Activated CD4-positive, alpha-beta T cell treated with anti-CD3 and anti-CD28 coated beads for 4 hours (primary cell): ENCODE measurements at places on chromosomes 7 and 10.

DNA sequence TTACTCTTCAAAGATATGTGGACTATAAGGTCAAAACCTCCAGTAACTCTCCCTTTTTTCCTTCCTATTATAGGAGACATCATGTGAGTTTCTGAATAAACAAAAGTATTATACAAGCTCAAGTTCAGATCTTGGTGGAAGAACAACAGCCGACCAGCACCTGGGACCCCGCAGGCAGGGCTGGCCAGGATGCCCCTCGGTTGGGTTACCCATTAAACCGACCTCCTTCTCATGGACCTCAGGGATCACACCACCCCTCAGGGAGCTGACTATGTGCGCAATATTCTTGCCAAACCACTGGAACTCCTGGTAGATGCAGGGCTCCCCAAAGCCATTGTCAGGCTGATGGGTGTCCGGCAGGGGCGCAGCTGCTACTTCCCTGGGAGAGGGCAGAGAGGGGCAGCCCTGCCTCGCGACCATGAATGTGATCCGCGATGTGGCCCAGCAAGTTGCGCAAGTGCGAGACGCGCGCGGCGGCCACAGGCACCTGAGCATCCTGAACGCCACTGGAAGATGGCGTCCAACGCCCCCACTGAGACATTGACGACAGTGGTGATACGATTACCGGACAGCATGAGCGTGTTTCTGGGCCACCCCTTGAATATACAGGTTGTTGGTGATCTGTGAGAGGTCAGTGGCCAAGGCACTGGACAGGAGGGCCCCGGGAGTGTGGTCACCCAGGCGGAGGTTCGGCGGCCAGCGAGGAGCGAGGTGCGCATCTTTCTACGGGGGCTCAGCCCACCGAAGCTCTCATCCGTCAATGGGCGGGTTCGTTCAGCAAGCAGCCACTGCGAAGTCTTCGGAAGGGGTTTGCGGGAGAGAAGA, 161.3 kb downstream of the IPMK start:
- DNase-seq: no peak

- no peak for DNase-seq
Observed at GRCh38 chr7:102046373-102047117, 229.1 kb downstream of the CUX1 start.

- DNase-seq: no peak
Observed at GRCh38 chr10:67621834-67622233, 74.2 kb downstream of the CTNNA3 start.

DNA sequence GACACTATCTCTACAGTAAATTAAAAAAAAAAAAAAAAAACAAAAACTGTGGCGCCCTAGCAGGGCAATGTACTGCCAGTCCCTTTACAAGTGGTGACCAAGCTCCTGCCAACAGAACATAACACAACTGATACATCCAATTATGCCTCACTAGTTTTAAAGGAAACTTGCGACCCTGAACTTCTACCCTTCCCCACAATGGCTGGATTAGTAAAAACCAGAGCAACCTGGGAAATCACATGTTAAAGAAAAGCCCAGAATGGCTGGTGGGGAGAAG, 16.5 kb downstream of the ATE1 start:
- DNase-seq: no peak

GRCh38 chr10:25467881-25468280, 293.1 kb downstream of the GPR158 start:
- no peak for DNase-seq

GRCh38 chr10:132064771-132065437, 842 bp upstream of the JAKMIP3 start:
- no peak for DNase-seq

GRCh38 chr10:74909670-74910069, 83.3 kb downstream of the KAT6B start:
- DNase-seq: no peak

GRCh38 chr7:84113286-84113685, 81.3 kb downstream of the SEMA3A start:
- no peak for DNase-seq

DNA sequence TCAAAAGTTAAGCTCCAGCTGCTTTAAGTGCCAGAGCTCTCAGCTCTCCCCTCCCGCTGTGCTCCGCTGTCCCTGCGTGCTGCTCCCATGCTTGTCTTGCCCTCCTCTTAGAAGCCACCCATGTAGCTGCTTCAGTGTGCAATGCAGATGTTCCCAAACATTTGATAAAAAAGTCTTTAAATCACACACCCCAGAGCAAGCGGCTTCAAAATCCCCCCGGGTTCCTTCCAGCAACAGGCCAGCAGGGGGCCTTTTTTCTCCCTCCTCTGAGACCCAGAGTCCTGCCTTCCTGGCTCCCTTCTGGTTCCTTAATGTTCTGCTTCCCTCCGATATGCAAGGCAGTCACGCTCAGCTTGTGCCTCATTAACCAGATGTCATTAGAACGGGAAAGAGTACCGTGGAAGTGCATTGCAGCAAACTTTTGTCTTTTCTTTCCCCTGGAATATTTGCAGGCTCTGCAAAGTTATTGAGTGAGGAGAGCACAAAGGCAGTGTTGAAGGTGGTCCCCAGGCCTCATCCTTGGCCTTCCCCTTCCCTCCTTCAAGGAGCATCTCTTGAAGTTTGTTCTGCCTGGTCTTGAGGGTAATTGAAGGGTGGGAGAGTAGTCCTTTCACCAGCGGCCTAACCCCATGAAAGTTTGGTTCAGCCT, 25.5 kb downstream of the LDB3 start:
- DNase-seq: peak; percentile 26

DNA sequence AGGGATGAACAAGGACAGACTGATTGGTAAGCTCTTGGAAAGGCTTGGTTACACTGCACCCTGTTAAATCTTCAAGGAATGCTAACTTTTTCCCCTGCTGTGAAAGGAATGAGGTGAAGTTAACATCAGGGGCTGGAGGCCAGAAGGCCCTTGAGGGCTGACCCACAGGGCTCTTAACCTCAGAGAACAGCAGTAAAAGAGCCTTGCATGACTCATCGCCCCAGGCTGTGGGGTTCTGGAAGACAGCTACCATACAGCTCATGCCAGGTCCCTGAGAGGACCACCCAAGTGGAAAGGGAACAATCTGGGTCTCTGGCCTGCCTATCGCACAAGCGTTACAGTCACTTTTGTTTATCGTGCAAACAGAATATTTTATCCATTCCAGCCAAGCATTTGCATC, 54.4 kb downstream of the CYP2C9 start:
- DNase-seq: no peak

DNA sequence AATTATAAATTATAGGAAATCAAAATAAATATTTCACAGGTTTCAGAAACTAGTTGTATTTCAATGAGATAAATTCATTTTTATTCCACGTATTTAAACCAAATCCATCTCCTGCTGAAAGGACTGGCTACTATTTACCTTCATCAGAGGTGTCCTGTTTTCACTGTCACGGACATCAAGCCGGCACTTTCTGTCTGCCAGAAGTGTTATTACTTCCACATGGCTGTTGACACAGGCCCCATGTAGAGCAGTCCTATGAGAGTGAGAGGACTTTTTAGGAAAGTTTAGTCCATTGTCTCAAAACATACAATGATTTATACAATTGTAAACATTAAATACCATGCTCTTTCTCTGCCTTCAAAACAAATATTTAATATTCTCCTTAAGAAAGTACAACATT, 100.4 kb upstream of the ACBD5 start:
- DNase-seq: no peak

GRCh38 chr7:13849163-13849892, 140.1 kb downstream of the ETV1 start:
- DNase-seq: no peak

DNA sequence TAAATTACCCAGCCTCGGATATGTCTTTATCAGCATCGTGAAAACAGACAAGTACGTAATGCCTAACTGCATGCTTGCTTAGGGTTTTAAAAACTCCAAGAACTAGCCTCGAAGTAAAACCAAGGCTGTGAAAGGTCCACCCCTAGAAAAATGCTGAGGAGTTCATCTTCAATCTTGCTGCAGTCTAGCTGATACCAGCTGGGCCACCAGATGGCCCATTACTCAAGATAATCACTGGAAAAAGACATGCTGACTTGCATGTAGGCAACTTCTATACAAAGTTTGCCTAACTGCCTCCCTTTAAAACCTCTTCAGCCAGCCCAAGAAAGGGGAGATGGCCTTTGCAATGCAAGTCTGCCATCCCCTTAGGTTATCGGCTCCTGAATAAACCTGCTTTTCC, 614.1 kb downstream of the GALNT17 start:
- no peak for DNase-seq

GRCh38 chr7:122884186-122884585, 2.1 kb downstream of the CADPS2 start:
- DNase-seq: no peak

DNA sequence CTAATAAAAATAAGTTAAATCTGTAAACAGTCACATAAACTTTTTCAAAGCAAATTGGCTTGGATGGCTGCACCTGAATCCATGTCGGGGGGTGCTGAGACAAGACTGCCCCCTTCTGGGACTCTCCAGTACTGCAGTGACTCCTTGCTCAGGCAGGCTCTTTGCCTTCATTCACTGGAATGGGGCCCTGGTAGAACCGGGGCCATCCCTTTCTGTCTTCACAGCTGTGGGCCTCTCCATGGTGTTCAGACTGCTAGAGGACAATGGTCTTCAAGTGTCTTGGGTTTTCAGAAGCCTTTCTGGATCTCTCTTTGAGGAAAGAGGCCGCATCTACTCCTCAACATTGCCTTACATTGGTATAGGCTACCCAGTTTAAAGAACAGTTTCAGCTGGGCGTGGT, 16.1 kb upstream of the IMPDH1 start:
- peak; percentile 55 for DNase-seq

DNA sequence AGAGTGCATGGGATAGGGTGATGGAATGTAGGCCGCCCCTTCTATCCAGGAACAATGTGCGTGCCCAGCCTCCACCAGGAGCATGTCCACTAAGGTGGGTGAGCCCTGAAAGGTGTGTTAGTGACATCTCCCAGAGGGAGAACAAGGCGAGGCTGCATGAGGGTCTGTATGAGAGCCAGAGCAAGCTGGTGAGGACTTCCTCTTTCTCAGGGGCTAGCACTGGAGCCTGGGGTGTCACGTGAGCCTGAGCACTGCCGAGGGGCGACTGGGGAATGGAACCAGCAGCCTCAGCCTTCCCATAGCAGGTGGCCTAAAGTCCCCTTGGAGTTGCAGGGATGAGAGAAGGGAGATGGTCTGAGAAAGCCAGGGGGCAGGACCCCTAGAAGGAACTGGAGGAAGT, 156.3 kb upstream of the COBL start:
- no peak for DNase-seq

DNA sequence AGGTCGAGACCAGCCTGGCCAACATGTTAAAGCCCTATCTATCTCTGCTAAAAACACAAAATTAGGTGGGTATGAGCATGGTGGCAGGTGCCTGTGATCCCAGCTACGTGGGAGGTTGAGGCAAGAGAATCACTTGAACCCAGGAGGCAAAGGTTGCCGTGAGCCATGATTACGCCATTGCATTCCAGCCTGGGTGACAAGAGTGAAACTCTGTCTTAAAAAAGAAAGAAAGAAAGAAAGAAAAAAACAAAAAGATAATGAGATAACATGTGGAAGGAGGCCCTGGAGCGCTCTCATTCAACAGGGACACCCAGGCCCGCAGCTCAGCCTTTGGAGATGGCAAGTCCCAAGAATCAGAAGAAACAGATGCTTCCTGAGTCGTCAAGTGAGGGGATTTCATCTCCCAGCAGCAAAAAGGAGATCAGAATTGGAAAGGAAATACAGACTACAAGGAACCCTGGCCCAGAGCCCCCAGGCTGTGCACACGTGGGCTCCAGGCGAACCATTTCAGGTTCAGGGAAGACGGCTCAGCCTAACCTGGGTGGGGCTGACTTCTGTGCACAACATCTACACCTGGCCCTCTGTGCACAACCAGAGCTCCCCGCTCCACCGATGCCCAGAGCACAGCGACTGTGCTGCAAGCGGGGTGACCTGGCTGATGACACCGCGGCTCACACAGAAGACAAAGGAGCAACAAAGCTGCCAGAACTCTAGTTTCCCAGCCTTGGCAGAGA, 33.3 kb downstream of the GNA12 start:
- DNase-seq: no peak

GRCh38 chr7:133609806-133610205, 356.9 kb downstream of the EXOC4 start:
- no peak for DNase-seq

GRCh38 chr10:34168439-34168838, 646.7 kb downstream of the PARD3 start:
- DNase-seq: no peak

DNA sequence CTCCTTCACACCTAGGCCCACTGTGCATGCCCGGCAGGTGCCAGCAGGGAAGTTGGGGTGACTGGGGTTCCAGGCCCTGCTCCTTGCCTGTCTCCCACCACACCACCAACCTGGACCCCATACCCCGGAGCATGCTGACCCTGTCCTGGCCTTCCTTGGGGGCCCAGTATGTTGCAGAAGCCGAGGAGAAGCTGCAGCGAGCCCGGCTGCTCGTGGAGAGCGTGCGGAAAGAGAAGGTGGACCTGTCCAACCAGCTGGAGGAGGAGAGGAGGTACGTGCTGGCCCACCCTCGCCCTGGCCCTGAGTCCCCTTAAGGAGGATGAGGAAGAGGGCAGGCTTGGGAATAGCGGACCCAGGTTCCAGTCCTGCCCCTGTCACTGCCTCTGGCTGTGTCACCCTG, 70.8 kb downstream of the CLIP2 start:
- DNase-seq: no peak

DNA sequence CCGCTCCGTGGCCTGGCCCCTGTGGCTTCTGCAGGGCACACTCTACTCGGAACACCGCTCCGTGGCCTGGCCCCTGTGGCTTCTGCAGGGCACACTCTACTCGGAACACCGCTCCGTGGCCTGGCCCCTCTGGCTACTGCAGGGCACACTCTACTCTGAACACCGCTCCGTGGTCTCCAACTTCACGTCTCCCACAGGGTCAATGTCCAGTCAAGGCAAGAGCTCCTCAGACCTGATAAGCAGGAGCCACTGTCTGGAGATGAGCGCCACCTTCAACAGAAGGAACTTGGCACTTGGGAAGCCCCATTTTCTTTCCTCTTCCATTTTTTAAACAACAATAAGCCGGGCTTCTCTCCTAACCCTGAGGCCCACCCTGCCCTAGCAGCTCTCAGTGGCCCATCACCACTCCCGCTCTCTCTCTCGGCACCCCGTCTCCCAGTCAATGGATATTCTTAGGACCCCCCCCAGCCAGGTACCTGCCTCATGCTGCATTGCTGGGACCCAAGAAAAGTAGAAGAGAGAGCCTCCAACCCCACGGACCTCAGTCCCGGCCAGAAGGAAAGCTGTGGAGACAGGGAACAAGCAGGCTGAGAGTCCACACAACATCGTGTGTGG, 56.3 kb downstream of the PRKAG2 start:
- DNase-seq: no peak

- DNase-seq: no peak
Observed at GRCh38 chr7:16212610-16213009, 208.7 kb downstream of the CRPPA start.
